ENCODE measurements at places on chromosomes 11 and 22. TPM values are rescaled to one million over a fixed set of nuclear protein-coding genes. Genes with fewer than 3 reads are reported as not detected.

DNA sequence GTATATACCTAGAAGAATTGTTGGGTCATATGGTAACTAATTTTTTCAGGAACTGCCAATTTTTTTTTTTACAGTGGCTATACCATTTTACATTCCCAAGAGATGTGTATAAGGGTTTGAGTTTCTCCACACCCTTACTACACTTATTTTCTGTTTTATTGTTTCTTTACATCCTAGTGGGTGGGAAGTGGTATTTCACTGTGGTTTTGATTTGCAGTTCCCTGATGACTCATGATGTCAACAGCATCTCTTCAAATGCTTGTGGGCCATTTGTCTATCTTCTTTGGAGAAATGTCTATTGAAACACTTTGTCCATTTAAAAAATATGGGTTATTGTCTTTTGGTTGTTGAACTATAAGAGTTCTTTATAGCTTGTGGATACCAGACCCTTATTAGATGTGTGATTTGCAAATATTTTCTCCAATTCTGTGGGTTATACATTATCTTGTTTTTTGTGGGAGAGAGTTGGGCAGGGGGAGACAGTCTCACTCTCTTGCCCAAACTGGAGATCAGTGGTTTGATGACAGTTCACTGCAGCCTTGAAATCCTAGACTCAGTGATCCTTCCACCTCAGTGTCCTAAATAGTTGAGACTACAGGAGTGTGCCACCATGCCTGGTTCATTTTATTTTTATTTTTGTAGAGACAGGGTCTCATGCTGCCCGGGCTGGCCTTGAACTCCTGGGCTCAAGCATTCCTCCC, 30.3 kb upstream of the PISD start:
- peak; percentile 46 for DNase-seq

The HORMAD2 gene
- not detected for total RNA-seq

GRCh38 chr11:114083391-114084252, 24.1 kb downstream of the ZBTB16 start:
- no peak for DNase-seq

DNA sequence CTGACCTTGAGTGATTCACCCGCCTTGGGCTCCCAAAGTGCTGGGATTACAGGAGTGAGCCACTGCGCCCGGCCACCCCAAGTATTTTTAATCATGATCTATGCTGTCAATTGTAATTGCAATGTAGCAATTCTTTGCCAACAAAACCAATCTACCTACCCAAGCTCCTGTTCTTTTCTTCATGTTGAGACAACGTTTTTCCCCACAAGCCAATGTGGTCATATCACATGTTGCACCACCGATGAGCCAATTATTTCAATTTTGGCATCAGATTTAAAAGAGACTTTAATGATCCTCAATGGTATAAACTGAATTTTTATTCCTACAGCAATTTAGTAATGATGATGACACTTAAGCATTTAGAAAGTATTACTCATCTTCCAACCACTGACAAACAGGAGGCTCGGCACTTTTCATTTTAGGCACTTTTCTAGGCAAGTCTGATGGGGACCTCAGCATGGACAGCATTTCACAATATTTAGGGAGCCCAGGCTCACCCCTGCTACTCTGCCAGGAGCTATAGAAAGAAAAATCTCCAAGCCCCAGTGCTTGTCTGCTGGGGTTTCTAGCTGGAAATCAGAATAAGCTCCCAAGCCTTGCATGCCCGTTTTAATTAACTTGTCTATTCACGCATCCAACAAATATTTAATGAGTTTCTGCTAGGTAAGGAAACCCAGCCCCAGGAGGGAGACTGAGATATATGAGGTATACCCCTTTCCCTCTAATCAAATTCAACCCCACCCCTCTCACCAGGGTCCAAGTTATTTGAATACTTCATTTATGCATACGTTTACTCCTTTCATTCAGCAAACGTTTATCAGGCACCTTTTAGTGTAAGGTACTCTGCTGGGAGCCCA, 291.4 kb downstream of the ST3GAL4 start:
- no peak for DNase-seq

DNA sequence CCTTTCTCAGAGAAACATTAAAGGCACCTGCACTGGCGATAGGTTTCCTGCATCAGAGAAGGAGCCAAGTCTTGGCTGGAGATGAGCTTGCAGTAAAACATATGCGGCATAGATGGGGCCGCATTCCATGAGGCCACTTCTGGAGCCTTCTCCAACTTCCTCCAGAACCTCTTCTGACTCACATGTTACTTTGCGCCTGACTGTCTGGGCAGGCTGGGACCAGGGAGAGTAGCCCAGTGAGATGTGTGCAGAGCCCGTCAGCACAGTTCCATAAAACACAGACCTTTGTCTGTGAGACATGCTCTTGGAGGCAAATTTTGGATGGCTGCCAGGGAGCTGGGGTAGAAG, 55.4 kb upstream of the BID start:
- no peak for DNase-seq

DNA sequence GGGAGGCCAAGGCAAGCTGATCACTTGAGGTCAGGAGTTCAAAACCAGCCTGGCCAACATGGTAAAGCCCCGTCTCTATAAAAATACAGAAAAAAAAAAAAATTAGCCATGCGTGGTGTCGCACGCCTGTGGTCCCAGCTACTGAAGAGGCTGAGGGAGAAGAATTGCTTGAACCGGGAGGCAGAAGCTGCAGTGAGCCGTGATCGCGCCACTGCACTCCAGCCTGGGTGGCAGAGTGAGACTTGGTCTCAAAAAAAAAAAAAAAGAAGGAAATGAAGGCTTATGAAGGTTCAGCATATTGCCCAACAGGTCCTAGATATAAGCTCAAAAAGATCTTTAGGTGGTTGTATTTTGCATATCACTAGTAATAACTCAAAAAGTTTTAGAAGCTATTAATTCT, 10.2 kb downstream of the ATL3 start:
- DNase-seq = no peak

GRCh38 chr11:45671246-45672171, 6.1 kb upstream of the CHST1 start:
- no peak for DNase-seq

- no peak for DNase-seq
Measured at GRCh38 chr11:19598456-19598855, 114.2 kb upstream of the NAV2 start.

The DYNC2H1 gene
- total RNA-seq = 44.9 TPM

DNA sequence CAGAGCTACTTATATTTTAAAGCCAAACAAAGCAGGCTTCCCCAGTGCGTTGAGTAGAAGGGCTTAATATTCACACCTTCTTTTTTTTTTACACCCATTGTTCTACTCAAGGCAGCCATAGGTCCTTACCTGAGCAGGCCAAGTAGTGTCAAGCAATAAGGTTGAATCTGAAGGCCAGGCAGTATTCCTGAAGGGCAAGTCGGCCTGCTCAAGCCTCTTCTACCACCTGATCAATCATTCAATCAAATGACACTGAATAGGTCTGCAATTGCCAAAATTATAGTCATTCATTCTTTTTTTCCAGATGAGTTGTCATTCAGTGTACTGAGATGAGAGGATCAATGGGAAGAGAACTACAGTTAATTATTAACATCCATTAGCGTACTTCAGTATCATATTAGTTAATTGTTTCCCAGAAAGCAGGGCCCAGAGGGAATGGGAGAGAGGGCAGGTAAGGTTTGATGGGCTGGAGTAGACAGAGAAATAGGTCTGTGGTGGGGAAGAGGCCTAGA, 11.9 kb upstream of the PPP2R1B start:
- no peak for DNase-seq

The OR2AG2 gene
- total RNA-seq = 0.32 TPM

DNA sequence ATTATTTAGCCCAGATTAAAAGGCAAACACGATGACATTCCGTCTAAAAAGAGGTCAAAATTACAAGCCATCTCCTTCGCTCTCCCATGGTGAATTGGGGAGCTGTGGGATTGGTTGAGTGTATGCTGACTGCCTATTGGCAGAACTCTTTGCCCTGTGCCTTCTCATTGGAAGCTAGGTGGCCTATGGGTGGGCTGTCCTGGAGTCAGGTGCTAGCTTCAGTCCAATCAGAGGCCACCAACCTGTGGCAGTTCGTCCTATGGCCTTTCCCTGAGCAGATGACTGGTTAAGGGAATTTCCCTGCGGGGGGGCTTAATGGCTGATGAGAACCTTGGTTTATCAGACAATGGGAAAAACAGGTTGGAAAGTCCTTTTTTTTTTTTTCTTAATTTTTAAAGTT, 3.2 kb upstream of the MTMR3 start:
- no peak for DNase-seq

GRCh38 chr11:112121981-112122615, 35.4 kb downstream of the SDHD start:
- no peak for DNase-seq

DNA sequence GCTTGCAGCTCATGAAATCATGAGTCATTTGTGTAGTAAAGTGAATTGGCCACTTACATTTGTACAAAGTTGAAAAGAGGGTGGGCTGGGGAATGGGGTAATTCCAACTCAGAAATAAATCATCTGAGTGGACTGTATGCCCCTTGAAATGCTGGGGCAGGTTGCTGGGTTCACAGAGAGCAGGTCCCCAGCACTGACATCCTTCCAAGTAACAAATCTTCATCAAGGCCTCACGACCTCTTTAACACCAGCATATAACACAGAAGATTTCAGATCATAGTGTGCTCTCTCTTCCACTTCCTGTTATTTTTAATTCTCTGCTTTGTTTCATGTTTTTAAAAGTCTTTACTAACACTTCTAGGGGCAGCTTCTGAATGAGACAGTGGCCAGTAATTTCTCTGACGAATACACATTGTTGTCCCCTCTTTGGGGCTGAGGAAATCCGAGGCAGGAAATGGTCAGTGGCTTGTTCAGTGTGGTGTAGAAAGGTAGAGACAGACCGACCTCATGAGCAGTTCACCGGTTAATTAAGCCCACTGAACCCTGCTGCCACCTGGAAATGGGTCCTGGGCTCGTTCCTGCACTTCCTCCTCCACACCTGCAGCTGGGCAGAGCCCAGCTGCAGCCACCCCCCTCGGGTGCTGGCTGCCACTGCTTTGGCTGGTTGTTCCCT, 127.7 kb downstream of the MAML2 start:
- peak; percentile 78 for DNase-seq

DNA sequence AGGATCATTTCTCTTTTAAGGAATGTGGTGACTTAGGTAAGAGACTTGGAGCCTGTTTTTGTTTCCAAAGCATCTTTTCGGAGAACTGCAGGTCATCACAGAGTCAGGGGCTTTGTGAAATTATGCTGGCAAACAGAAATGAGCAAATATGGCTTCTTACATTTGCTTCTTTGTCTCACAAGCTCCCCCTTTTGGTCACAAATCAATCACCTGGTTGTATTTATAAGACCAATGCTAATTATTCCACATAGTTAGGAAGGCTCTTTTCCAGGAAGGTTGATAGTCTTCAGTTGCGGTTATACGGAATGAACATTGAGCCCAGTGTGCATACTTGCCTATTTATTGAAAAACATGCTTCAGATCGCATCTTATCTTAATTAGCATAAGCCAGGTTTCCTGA, 34.6 kb upstream of the CEP126 start:
- DNase-seq = peak; percentile 70

DNA sequence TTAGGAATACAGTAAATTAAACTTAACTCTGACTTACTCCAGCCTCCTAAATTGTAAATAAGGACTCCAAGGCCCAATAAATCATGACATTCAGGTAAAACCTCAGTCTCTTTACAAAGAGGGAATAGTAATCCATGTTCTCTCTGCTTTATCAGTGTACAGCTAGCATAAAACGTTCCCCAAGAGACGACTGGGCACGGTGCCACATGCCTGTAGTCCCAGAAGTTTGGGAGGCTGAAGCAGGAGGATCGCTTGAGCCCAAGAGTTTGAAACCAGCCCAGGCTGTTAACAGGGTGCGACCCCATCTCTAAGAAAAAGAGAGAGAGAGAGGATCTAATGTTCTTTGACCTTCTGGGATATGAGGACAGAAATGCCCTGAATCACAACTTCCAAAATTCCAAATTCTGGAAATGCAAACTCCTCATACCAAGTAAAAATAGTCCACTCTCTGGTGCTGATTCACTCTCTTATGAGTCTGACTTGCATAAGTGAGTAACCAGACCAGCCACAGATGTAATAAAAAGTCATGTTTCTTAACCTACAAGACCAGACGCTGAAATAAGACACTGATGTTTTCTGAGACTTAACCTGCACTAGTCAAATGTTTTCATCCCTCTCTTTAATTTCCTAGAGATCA, 25.5 kb downstream of the NNMT start:
- DNase-seq = peak; percentile 92

The GGA1 gene
- 39.0 TPM for total RNA-seq

GRCh38 chr22:29695129-29695926, 24.5 kb upstream of the CABP7 start:
- no peak for DNase-seq

- DNase-seq = no peak
Measured at GRCh38 chr22:48785792-48786678, 1041.6 kb downstream of the BRD1 start.

The TRIM66 gene
- total RNA-seq = 6.4 TPM

DNA sequence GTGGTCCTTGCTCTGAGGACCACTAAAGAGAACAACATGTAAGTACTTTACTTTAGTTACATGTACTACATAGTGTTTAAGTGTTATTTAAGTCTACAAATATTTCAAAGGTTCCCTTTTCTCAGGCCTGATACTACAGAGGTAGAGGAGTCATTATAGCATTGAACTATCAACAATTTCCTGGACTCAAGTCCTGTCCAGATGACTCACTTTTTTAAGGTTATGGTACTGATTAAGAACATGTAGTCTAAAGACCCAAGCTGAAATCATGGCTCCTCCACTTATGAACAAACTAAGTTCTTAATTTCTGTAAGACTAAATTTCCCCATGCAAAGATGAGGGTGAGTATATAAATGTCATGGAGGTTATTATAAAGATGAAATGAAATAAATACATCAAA, 74.7 kb downstream of the NARS2 start:
- no peak for DNase-seq

The OR51E1 gene
- total RNA-seq = not detected

The PRCP gene
- total RNA-seq = 37.1 TPM

- DNase-seq = no peak
Measured at GRCh38 chr11:40388097-40388818, 1071.2 kb downstream of the LRRC4C start.

- DNase-seq = no peak
Measured at GRCh38 chr11:41316751-41317150, 142.7 kb downstream of the LRRC4C start.

- DNase-seq = no peak
Measured at GRCh38 chr11:45304111-45304991, 18.2 kb upstream of the SYT13 start.

The MS4A6A gene
- not detected for total RNA-seq

GRCh38 chr11:26142891-26143290, 189.0 kb upstream of the ANO3 start:
- no peak for DNase-seq

DNA sequence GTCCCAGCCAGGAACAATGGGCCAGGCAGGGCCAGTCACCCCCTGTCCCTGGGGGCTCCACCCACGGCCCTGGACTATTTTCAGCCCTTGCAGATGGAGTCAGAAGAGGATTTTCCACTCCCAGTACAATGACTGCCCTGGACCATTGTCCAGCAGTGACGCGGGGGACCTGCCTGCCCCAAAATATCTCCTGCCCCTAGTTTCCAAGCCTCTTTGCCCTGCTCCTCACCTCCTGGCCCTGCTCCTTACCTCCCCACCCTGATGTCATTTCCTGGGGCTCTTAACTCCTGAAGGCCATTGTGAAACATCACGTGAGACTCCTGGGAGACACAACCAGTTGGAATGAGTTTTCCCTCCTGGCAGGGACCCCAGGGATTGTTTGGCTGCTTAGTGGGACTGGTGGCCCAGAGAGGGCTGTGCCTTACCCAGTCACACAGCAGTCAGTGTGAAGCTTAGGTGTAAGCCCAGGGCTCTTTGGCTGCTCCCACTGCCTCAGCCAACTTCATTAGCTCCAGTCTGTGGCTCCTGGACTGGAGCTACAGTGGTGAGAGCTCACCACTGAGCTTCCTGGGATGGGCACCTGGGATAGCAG, 22.2 kb downstream of the P2RY2 start:
- DNase-seq = peak; percentile 41
